Stimulated activated CD4-positive, alpha-beta T cell treated with anti-CD3 and anti-CD28 coated beads, Interleukin-1b, Interleukin-23, amount 100 ng/mL, for 4 hours (primary cell): ENCODE measurements at places on chromosomes 6 and 20.

DNA sequence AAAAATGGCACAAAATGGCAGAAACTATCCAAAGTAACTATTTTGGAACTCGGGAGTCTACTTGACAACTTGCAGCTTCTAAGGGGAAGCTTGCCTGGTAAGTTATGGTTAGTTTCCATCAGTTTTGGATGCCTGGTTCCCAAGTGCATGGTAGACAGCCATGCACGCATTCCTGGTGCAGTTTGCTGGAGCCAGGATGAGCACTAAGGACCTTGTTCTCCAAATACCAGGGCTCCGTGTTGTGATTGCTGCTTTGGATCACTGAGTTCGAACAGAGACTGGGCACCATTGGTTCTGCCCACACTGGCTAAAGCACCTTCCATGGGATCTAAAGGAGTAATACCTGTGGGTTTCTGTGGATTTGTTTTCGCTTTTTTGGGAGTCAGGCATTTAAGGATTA is 103.7 kb downstream of the FAM120B start:
- no peak for DNase-seq

GRCh38 chr20:59242714-59243626 is 57.4 kb upstream of the EDN3 start:
- DNase-seq, result no peak

DNA sequence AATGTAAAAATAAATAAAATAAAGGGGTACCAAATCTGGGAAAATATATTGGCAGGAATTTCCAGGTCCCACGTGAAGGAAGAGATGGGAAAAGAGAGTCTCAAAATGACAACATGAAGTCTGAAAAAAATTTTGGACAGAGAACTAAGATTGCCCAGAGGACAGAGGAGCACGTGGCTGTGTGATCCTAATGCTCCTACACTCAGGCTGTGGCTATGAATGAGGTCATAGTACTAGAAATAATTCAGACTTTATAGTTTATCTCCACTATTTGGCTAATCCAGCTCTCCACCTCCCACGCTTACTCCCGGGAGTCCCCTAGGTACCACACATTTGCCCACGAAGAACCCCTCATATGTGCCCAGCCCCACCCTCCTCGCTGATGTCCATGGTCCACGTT is 42.8 kb upstream of the STMND1 start:
- no peak for DNase-seq

DNA sequence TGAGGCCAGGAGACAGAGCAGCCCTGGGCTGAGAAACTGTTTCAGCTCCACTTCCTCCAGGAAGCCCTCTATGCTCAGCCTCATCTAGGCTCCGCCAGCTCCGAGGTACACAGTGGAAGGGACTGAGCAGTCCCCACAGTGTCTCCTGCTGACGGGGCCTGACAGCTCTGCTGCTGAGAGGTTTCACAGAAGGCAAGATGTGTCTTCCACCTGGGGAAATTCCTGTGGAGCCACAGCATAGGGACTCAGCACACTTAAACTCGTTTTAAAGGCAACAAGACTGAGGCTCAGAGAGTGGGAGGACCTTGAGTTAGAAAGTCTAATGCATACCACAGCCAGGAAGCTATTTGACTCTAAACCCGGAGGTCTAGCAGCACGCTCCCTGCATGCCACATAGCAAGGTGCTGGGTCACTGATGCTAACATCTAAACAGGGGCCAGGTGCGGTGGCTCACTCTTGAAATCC is 6.8 kb downstream of the ADA start:
- DNase-seq, result no peak

GRCh38 chr6:80126657-80127345 is 20.3 kb downstream of the BCKDHB start:
- no peak for DNase-seq

GRCh38 chr6:29925727-29926412 is 16.5 kb upstream of the HLA-A start:
- no peak for DNase-seq

DNA sequence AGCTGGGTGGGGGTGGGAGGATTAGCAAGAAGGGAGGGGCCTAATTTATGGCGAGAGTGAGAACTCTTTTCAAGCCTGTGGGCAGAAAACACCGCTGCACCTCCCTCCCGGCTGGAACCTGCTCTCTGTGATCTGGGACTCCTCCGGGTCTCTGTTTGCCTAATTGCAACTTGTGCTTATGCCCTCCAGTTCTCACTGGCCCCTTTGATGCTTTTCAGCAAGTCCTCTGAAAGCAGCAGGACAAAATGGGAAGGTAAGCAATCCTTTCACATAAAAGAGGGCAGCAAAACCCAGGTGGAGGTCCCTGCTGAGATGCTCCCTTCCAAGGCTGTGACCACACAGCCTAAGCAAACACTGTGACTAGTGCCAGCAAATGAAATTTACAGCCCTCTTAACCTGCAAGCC is 523.0 kb upstream of the FLRT3 start:
- no peak for DNase-seq

- DNase-seq, result no peak
These were observed 49.5 kb downstream of the CEBPB start for GRCh38 chr20:50240092-50240491.

DNA sequence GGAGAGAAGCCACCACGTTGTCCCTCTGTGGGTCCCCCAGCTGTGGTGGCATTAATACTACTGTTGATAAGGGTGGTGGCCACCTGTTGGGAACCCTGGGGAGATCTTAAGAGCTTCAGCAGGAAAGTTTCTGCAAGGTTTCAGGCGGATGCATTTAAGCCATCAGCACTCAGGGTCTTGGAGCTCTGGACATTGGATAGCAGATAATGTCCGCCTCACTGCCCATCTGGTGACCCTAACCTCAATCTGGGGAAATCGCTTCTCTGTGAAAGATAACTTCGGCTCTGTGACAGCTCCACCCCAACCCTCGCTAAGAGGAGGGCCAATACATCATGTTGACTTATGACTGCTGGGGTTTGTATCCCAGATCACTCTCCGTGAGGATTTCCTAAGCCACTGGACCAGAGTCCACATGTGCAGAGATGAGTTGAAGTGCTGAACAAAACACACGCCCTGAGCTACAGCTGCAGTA is 92.9 kb downstream of the FOXC1 start:
- no peak for DNase-seq

GRCh38 chr6:6131492-6132109 is 124.9 kb upstream of the NRN1 start:
- DNase-seq, result no peak

DNA sequence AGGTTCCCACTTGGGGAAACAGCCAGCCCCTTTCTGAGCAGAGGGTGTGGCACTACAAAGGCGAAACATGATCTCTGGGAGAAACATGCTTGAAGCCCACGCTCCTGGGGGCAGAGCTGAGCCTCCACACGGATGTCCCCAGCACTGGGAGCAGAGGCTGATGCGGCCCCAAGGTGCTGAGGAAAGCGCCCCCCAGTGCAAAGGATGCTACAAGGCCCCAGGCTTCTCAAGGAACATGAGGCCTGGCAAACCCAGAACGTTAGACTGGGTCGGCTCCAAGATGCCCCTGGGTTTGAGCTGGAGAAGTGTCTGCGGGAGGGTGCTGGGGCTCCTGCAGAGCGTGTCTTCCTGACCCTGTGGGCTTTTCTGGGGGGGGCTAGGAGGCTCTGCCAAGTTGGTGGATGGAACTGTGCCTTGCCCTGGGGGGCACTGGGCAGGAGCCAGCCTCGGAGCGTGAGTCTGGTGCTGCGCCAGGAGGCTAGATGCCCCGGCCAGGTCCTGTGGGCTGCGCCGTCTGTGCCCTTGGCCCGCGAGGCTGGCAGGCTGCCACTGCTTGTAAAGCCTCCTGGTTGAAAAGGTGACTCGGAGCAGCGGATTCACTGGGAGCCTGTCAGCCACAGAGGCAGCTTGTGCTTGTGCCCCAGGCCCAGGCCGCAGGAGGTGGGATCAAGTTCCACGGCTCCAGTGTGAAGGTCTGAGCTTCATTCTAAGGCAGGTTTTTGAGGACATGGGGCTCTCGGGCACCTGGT is 8.1 kb downstream of the SYNJ2 start:
- DNase-seq, result no peak

GRCh38 chr6:81727876-81728517 is 24.5 kb downstream of the TENT5A start:
- DNase-seq, result no peak

DNA sequence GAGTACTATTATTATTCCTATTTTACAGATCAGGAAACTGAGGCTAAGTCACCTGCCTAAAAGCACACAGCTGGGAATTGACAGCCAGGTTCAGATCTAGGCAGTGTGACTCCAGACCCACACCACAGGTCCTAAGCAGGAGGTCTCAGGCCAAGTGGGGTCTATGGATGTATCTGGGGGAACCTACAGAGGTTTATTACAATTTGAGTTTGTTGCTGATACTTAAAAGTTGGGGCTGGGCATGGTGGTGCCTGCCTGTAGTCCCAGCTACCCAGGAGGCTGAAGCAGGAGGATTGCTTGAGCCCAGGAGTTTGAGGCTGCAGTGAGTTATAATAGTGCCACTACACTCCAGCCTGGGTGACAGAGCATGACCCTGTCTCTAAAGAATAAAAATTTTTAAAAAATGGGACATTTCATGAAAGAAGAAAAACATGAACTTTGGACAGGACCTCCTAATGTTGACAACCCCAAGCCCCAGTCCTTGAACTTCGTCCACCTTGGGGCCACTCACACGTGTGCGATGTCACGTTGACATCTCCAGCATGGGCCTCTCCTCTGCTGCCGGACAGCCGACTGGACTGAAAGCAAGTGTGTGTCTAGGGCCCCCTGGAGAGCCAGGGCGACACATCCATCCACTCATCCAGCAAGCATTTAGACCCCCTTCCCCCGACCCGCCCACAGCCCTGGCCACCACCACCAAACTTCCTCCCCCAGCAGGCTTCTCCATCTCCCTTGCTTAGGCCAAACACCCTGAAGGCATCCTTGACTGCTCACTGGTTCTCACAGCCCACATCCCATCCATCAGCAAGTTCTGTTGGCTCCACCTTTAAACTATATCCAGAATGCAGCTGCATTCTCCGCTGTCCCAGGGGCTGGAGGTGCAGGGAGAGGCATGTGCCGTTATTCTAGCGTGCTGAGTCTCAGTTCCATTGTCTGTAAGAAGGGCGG is 40.0 kb downstream of the NOL4L start:
- no peak for DNase-seq

DNA sequence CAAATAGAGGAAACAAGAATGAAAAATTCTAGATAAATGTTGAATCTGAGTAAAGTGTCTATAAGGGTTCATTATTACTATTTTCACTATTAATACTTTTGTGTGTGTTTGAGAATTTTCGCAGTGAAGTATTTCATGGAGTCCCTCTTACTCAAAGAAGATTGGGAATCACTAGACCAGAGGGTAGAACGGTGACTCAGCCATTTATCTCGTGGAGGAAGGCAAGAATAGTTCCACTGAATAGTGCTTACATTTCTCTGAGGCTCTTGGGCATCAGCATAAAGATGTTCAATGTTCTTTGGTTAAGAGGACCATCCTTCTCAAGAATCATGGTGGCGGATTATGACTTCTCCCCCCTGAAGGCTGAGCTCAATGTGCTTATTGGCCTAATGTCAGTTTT is 376.7 kb upstream of the ARID1B start:
- DNase-seq, result no peak

DNA sequence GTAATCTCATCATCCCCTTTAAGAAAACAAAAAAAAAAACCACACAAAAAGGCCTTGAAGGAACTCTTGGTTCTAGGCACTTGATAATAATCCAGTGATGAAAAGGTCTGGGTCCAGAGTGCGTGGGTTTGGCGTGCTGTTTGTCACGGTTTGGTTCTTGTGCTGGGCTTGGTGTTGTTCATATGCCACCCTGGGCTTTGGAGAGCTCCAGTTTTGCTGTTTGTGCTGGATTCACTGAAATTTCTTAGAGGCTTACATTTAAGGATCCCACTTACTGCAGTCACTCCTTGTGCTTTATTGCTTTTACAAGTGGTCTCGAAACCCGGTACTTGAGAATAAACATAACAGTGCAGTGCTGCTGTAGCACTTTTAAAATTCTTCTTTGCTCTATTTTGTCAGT is 68.8 kb upstream of the XRN2 start:
- no peak for DNase-seq

DNA sequence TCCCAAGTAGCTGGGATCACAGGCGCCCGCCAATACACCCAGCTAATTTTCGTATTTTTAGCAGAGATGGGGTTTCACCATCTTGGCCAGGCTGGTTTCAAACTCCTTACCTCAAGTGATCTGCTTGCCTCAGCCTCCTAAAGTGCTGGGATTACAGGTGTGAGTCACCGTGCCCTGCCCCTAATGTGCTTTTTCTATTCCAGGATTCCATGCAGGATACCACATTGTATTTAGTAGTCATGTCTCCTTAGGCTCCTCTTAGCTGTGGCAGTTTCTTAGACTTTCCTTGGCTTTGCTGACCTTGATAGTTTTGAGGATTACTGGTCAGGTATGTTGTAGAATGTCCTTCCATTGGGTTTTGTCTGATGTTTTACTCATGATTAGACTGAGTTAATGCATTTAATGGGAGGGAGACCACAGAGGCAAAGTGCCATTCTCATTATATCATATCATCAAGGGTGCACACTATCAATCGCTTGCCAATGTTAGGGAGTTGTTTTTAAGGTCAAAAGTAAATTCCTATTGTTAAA is 39.6 kb upstream of the TNFAIP3 start:
- no peak for DNase-seq

DNA sequence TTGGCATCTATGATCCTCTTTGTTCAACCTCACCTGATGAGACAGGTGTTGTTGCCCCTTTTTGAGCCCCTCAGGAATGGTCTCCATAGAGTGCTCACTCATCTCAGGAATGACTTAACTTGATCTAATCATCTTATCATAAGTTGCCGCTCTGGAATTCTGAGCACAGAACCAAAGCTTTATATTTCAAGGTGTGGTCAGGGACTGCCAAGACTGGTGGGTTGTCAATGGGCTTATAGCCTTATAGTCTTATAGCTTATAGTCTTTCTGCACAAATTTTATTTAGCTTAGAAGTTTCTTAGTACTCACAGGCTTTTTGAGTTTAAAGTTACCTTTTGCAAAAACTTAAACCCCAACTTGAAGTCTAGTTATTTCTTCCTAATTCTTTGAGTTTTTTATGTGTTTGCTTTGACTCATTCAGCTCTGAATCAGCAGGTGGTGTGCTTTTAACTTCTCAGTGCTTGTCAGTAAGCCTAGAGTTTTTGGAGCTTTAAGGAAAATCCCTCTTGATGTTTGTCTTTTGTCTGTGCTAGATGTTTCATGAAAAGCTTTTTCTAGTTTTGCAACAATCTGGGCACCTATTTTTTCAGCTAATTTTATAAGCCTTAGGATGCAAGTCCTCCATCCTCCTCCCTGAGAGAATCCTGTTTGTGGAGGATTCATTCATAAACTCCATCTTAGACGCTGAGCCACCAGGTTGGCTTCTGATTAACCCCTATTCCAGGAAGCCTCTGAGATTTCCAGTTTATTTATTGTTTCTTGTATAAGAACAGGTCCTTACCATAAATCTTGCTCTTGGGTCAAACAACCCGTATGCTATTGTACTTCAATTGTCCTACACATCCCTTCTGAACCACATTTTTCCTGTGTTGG is 72.3 kb upstream of the SSTR4 start:
- no peak for DNase-seq

- DNase-seq, result peak; percentile 58
These were observed 11.0 kb downstream of the POU3F2 start for GRCh38 chr6:98845211-98846020.
